Temporal lobe (tissue), 4 donors: ENCODE measurements at places on chromosomes 12 and 14. TPM values are rescaled to one million over a fixed set of nuclear protein-coding genes. Genes with fewer than 3 reads are reported as not detected.

Gene PFKM
- 79.4 TPM for total RNA-seq

Gene ACVRL1
- 7.9 TPM for total RNA-seq

Gene TMEM63C
- 11.1 TPM for total RNA-seq

Gene KLRC1
- total RNA-seq, result not detected

Gene RASSF9
- 1.2 TPM for total RNA-seq

Gene BMAL2
- 23.4 TPM for total RNA-seq
